NCI-H82 (cell line): ENCODE measurements at places on chromosomes 3 and 15.

DNA sequence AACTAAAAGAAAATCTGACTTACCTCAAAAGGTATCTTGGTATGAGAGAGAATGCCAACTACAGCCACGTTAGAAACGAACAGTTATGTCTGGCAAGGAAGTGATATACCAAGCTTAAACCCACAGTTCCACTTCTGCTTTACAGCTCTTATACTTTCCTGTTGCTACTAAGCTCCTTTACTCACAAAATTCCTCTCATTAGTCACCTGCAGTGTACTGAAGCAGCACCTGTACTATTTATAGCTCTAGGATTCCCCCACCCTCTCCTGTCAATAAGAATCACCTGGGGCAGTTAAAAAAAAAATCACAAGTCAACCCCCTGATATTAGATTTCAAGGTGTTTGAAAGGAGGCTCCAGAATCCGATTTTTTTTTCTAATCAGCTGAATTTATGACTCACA lies 2.9 kb upstream of the TMEM266 start:
- DNase-seq: no peak

DNA sequence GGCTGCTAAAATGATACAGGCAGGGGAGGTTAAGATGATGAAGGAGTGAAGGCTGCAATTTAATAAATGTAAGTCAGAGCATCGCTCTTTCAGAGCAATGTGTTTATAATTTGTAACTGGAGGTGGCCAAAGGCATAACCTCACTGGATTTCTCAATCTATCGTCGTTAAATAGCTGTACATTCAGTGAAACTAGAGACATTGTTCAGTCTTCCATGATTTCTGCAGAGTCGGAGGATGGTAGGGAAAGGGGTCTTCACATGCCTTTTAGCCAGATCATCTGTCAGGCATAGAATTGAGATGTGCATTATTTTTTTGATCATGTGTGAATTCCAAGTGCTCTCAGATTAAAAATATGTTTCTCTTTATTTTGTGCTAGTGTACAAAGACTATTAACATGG lies 315.4 kb downstream of the OXSM start:
- DNase-seq: no peak

- DNase-seq: no peak
These were observed 53.9 kb upstream of the PLXNA1 start for GRCh38 chr3:126928921-126929474.

GRCh38 chr3:12871404-12871983 lies 30.1 kb upstream of the RPL32 start:
- no peak for DNase-seq

DNA sequence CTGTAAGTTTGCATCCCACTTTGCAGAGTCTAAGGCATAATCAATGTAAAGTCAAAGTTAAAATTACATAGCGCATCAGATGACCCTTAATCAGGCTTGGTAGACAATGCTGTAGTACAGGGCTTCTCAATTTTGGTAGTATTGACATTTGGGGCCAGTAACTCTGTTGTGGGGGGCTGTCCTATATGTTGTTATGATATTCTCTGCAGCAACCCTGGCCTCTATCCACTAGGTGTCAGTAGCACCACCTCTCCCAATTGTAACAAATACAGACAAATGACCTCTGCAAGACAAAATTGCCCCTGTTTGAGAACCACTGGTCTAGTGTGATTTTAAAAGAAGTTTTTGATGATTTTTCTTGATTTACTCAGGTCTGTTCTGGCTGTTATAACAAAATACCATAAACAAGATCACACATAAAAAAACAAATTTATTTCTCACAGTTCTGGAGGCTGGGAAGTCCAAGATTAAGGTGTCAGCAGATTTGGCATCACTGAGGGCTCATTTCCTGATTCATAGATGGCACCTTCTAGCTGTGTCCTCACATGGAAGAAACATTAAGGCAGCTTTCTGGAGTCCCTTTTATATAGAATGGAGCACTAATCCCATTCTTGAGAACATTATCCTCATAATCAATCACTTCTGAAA lies 37.6 kb upstream of the SLC9A9 start:
- peak; percentile 74 for DNase-seq

GRCh38 chr3:101690972-101691371 lies 4.5 kb upstream of the RPL24 start:
- DNase-seq: no peak

DNA sequence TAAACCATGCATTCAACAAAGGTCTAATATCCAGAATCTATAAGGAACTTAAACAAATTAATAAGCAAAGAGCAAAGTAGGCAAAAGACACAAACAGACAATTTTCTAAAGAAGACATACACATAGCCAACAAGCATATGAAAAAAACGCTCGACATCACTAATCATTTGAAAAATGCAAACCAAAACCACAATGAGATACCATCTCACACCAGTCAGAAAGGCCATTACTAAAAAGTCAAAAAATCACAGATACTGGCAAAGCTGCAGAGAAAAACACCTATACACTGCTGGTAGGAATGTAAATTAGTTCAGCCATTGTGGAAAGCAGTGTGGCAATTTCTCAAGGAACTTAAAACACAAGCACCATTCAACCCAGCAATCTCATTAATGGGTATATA lies 53.8 kb downstream of the FSIP1 start:
- DNase-seq: no peak

DNA sequence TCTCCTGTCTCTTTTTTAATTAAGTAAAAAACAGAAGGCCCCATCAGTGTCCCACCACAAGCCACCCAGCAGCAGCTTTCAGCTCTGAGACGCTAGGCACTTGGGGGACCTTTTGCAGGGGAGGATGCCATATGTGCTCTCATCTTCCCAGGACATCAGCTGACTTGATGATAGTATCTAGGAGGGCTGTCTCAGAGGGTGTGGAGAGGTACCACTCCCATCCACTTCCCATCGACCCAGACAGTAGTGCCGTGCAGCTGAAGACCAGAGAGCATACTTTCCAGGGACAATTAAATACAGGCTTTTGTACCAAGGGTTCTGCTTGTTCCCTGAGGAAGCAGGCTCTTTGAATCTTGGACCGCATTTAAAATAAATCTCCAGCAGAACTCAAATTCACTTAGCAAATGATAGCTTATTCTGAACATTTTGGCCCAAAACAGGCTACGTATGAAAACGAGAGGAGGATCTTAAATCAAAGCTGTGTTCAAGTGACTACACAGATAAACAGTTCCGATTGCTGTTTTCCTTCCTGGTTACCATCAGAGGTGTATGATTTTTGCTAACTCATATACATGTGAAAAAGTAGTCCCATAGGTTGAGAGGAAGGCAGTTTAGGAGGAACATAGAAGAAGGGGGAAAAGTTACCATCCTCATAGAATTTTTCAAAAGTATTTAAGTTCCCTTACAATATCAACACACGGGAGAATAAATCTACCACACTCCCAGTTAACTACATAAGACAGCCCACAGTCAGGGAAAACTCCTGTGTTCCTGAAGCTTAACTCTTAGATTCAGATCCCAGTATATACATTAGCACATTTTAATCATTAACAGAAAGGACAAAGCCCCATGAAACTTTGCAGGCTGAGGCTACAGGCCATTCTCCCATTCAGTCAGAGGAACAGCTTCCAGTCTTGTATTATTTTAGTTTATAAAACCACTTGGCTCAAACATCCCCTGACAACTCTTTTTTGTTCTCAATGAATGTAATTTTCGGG lies 9.5 kb downstream of the WNT5A start:
- no peak for DNase-seq

DNA sequence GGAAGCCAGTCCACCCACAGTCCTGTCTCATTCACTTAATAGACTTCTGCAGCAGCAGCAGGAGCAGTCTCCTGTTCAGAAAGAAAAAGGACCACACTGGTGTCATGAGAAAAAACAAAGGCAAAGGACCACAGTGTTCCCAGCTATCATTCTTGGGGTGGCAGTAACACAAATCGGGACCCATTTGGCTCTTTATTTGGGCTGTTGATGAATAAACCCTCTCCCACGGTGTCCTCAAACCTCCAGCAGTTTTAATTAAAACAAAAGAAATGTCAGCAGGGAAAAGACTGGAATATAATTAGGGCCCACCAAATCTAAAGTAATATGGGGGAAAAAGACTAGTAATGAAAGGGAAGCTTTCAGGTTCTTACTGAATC lies 210.5 kb upstream of the SLC2A2 start:
- no peak for DNase-seq

GRCh38 chr15:100256101-100256969 lies 85.4 kb downstream of the ADAMTS17 start:
- no peak for DNase-seq

DNA sequence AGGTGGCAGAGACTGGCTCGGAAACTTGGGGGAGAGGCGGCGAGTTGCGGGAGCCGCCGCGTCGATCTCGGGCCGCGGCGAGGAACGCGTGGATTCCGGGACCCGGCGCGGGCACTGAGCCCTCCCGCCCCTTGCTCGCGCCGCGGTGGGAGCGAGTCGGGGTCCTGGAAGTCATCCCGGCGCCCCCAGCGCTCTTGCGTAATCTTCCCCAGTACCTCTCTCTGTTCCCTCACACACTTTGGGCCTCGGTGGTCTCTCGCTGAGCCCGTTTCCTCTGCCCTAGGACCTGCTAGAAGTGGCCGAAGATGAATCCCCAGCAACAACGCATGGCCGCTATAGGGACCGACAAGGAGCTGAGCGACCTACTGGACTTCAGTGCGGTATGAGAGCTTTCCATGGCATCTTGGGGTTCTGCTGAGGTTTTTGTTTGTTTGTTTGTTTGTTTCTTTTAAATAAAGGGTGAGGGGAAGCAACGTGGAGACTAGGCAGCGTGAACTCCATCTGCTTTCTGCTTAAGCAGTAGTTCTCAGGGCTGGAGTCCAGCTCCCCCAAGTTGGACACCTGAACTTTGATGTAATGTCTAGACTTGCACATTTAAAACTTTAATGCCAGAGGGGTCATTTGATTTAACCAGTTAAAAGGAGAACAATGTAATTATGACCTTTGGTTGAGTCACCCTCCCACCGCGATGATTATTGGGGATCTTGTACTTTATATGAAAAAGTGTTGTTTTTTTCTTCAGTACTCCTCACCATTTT lies 1.3 kb downstream of the TCF12 start:
- peak; percentile 76 for DNase-seq

DNA sequence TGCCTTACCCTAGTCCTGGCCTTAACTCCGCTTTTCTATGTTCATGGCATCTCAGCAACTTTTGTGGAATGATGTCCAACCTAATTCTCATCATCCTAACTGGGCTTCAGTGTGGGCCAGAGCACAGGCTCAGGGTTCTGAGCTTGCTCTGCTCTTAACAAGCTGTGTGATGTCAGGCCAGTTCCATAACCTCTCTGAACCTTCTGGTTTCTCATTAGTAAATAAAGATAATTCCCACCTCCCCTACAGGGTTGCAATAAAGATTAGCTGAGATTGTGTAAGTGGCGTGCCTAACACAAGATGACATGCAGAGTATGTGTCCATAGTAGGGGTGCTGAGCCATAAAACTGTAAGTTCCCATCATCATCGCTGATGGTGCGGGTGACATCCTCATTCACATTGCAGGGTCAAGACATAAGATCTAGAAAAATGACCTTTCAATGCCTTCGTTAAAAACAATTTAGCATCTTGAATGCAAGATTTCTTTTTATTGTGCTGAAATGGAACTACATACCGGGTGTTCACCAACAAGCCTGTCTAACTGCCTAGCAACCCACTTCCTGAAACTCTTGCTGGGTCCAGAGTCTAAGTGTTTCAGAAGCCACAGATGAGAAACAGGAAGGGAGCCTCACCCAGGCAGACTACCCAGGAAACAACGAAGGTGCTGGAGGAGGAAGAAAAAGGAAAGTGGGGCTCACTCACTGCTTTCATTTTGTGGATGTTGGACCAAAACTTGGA lies 36.2 kb downstream of the CDCP1 start:
- no peak for DNase-seq

DNA sequence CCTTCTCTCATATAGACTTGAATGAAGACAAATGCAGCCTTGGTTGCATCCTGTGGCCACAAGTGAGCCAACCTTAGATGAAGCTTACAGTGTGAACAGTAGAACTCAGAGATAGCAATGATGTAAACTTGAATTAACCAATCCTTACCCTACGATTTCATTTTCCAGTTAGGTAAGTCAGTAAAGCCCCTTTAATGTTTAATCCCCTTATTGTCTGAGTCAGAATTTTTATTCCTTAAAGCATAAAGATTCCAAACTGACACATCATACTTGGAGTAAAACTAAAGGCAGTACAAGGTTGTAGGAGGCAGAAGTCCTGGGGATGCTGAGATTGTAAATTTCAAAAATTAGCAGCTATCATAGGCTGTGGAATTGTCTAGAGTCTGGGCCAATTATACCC lies 507.8 kb upstream of the DPH6 start:
- no peak for DNase-seq

- no peak for DNase-seq
These were observed 528 bp upstream of the NIT2 start for GRCh38 chr3:100333970-100334487.

DNA sequence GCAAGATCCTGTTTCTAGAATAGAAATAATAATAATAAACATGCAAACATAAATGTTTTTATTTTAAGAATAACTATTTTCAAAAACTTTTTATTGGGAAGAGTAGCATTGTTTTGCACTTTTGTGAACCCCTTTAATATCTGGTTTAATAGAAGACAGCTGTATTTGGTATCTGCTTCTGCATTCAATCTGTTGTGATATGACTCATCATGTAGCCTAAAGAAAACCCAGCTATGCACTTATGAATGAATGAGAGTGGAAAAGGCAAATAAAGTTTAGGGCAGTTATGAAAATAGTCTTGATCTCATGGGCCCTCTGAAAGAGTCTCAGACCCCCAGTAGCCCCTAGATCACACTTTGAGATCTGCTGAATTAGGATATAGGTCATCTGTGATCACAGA lies 100.4 kb upstream of the PPP2R3A start:
- no peak for DNase-seq
